Pulmonary artery endothelial cell (primary cell): ENCODE measurements at places on chromosomes 16 and 17.

GRCh38 chr17:15422392-15422965 is 44.9 kb downstream of the CDRT4 start:
- no peak for DNase-seq

GRCh38 chr17:17386094-17386800 is 83.1 kb downstream of the NT5M start:
- no peak for DNase-seq

DNA sequence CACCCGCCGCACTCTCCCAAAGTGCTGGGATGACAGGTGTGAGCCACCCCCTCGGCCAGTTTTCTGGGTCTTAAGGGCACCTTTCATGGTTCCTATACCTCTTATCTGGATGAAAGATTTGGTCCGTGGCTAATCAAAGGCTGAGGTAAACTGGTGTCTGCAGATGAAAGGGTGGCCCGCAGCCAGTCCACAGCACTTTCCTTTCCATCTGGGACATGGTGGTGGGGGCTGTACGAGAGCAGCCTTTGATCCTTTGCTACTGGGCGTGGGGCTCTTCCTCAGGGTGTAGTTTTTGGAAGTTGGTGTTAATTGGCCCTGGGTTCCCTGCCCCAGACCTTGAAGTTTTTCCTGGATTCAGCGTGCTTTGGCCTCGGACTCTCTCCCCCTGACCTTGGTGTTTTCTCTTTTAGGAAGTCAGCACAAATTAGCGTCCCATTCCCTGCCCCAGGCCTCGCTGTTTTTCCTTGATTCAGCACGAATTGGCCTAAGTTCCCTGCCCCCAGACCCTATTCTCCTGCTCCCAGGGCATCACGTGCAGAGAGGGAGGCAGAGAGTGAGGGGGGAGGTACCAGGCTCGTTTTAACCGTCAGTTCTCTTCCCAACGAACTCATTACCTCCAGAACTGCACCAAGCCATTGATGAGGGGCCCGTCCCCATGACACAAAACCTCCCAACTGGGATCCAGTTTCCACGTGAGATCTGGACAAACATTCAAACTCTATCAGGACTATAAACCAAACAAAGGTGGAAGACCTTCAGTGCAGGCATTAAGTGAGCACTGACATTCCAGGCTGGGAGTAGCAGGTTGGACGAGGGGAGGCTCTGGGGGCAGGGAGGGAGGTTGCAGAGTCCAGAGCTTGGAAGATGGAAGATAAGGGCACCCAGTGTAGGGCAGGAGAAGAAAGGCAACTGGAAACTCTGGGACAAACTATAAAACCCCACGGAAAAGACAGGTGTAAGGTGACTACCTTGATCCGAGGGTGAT is 11.6 kb downstream of the DPEP1 start:
- DNase-seq: no peak

DNA sequence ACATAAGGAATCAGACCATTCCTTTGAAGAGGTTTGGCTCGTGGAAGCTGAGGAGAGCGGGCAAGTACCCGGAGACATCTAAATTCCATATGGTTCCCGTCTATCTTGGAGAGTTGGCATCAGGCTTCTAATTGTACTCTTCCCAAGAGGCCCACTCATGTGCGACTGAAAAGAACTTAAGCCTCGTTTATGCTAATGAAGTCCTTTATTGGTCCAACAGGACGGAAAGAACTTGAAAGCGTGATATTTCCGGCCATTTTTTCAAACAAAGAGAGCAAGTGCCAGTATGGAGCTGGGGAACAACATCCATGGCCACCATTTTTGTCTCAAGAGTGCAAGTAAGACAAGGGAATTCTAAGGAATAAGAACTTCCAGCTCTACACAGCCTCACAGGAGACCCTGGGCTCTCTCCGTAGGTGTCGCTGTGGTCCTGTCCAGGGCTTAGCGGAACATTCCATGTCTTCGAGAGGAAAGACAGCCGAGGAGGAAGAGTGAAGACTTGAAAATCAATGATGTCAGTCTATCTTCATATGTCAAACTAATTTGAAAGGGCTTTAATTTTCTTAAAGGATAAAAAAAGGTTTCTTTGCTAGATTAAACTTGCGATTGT is 566.0 kb upstream of the PSMD7 start:
- DNase-seq: no peak

GRCh38 chr17:29733166-29733565 is 110.5 kb upstream of the CORO6 start:
- no peak for DNase-seq

DNA sequence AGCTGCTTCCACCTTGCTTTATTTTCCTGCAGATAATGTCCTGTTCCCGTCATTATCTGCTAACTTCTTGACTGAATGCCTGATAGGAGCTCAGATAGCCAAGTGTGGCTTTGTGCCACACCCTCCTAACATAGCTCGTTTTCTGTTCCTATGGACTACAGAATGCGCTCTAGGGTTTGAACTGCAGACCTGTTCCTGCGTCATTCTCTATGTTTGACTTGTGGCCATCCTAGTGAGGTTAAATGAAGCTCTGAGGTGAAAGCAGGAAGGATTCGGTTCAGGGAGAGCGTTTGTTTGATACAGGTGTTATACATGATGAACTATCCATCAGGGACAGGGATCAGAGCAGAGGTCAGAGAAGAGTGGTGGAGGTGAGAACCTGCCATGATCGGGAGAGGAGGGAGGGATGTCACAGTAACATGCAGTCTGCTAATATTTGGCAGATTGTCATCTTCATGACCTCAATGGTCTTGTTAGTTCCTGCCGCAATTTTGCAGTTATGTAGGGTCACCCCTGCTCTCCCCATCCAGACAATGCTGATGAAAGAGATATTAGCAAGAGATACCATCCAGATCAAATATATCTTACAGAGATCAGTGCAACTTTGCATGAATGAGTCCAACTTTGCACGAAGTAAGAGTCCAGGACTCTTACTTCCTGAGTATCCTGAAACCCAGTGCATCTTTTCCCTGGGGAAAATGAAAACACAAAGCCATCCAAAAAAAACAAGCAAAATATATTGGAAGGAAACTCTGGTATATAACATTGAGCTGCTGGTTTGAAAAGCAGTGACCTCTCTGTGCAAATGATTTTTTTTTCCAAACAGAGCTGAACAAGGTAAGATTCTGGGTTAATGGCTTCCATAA is 32.8 kb downstream of the MPHOSPH6 start:
- DNase-seq: no peak

DNA sequence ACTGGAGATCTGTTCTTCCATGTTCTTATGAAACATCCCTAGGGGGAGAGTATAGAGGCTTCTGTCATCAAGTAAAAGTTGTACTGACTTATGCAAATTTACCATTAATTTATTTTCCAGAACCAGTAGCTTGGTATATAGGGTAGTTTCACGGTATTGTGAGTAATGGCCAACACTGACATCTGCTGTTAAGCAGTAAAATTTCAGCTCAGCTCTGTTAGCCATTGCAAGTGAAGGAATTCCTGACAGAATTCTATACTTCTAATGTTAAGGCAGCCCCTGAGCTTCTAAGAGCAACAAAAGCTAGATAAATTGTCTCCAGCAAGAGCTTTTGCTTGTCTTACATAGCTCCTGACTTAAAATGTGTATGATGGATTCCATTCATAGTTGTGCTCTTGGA is 613.5 kb upstream of the C16orf82 start:
- DNase-seq: no peak

- no peak for DNase-seq
Measured at GRCh38 chr16:4795181-4795827, at the start of gene SMIM22. SMIM22 (plus strand) TSS chr16:4795369; CDS start chr16:4795735, 366 bp downstream.

DNA sequence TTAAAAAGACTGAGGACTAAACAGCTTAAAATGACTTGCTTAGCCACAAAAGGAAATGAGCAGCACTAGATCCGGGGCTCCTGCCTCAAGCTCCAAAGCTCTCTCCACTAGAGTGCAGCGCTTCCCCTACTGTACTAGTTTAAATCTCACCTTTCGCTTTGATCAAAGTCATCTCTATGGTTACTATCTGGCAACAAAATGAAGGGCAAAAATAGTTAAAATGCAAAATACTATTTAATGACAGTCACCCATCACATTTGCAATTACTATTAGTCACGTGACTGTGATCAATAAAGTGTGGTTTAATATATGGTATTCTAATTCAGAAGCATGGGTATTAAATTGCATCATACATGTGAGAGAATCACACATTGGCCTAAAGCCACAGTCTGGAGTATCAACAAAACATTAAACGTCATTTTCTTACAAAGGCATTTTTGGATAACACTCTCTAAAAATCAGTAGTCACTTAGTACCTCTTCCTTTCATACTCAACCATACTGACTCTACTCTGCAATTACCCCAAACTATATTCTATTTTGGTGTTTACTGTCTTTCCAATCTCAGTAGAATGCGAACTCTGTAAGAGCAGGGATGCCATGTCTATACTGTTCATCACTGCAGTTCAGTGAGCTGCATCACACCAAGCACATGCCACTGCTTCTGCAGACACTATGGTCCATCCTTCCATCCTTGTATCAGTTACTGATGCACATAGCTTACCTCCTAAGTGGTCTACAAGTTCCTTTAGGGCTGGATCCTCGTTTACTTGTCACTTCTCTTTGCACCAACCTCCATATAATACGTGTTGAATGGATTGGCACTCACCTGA is 6.2 kb downstream of the PSMD12 start:
- DNase-seq: no peak

GRCh38 chr17:45145035-45145389 is 3.3 kb upstream of the HEXIM1 start:
- no peak for DNase-seq

DNA sequence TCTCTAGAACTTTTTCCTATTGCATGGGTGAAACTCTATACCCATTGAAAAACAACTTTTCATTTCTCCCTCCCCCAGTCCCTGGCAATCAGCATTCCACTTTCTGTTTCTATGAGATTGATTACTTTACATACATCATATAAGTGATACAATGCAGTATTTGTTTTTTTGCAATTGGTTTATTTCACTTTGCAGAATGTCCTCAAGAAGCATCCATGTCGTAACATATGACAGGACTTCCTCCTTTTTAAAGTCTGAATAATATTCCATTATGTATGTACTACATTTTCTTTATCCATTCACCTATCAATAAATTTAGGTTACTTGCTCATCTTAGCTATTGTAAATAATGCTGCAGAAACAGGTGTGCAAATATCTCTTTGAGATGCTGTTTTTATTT is 8.8 kb downstream of the IL21R start:
- DNase-seq: no peak

DNA sequence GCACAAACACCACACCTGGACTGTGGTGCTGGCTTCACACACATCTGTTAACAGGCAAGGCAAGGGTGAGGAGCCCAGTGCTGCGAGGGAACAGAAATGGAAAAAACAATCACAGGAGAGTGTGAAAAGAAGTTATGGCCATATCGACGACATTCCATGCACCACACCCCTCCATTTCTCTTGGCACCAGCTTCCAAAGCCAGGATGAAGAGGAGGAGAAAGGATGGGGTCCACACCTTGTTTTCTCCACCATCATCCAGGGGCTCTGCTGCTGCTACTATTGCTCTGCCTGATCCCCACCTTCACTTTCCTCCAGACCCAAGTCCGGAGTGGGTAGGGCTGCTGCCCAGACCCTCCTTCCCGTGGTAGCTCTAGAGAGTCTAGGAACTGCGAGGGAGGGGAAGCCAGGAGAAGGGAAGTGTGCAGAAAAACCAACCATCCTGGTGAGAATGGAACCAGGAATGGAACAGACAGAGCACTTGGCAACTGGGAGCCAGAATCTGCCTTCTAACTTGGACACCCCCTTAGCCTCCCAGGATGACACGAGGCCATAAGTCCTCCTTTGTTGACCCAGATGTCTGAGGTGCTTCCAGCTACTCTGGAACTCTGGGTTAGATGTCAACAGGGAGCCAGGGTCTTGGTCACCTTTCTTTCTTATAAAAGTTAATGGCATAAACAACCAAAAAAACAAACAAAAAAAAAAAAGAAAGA is 1.2 kb upstream of the PROCA1 start:
- DNase-seq: no peak

- DNase-seq: no peak
Measured at GRCh38 chr16:57147381-57148221, 38.2 kb downstream of the PSME3IP1 start.

GRCh38 chr17:8133399-8133798 is 9.5 kb upstream of the HES7 start:
- no peak for DNase-seq

- no peak for DNase-seq
Measured at GRCh38 chr17:70265471-70265870, 96.1 kb downstream of the KCNJ2 start.

DNA sequence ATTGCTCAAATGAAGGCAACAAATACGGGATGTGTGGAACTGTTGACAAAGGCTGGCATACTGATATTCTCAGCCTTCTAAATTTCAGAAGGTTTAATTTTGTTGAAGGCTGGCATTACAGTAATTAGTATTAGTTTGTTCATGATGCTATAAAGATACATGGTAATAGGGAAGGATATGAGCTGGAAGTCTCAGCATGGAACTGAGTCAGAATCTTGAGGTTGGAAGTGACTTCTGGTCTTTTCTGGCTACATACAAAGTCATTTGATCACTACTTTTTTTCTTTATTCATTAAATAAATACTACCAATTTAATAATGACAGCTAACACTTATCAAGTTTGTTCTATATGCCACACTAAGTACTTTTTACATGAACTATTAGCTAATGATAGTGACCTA is 22.6 kb downstream of the RABEP1 start:
- DNase-seq: no peak

GRCh38 chr16:807347-808084 is 7.0 kb upstream of the GNG13 start:
- DNase-seq: peak; percentile 71

DNA sequence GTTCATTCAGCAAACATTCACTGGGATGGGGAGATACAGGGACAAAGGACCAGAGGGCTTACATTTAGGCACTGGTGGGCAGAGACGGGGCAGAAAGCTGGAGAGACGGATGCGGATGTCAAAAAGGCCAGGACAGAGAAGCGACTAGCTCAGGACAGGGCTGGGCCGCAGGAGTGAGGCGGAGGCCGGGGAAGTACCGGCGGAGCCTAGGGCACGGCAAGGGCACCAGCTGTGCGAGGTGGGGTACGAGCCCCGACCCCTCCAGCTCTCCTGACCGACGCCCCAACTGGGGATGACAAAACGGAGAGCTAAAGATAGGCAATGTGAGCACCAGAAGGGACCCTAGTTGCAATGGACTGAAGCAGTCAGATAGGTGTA is 3.9 kb upstream of the SGCA start:
- no peak for DNase-seq

DNA sequence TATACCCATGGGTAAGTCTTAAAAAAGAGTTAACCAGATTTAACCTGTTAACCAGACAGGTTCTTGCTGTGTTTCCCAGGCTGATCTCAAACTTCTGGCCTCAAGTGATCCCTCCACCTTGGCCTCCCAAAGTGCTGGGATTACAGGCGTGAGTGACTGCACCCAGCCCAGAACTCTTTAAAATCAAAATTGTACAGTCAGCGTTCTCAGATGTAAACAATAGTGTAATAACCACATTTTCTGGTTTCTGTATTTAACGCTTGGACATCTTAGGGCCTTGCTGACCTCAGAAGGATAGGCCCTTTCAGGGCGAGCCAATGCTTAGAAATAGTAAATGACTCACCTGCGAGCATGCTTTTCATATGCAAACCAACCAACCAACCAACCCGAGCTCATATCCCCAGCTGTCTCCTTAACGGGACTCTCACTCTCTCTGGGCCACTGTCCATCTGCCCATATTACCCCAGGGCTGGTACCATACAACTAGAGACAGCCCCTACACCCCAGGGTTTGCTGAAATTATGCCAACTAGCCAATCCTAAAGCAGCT is 415.0 kb upstream of the XYLT1 start:
- DNase-seq: no peak

- DNase-seq: no peak
Measured at GRCh38 chr17:76271669-76272540, 6.8 kb downstream of the UBALD2 start.
